AML-193 (cell line): ENCODE measurements at places on chromosomes 6 and 20.

GRCh38 chr20:12821249-12821648 lies 187.5 kb upstream of the SPTLC3 start:
- DNase-seq: no peak

DNA sequence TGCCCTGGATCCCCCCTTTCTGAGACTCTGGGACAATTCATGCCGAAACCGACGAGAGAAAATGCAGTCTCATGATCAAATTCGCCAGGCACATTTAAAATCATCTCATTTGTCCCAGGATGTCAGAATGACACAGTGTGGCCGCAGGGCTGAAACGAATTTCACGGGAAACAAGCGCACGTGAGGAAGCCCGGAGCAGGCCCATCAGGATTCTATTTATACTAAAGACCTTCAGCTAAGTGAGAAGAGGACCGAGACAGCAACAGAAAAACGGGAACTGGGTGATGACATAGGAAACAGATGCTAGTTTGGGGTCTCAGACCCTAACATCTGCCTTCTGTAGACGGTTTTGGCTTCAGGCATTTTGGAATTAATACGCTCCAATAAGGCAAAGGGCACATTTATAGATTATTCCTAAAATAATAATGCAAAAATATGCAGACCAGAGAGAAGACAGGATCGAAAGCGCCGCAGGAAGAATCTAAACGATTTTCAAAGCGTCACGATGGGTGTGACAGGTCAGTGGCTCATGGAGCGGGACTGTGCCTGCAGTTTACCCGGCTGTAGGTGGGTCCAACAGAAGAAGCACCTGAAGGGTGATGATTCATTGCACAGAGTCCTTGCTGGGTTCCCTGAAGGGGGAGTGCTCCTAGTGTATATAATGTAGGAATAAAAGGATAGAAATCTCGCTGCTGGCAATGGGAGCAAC lies 80.8 kb upstream of the MPC1 start:
- DNase-seq: no peak

DNA sequence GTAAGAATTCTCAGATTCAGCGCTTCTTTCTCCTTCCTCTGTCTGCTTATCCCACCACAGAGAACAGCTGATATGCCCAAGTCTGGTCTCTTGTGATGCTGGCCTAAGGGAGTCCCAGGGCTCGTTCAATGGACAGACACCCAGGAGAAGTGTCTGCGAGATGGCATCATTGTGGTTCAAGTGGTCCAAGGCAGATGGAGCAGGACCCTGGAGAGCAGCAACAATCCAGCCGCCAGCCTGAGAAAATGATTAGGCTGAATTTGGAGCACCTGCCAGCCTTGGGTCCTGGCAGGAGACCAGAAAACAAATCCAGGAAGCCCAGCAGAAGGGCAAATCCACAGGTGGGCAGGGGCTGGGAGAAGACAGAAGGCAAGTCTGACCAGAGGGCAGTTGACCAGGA lies 145.8 kb downstream of the PTPRT start:
- DNase-seq: no peak

GRCh38 chr6:83514866-83515466 lies 2.6 kb downstream of the PRSS35 start:
- DNase-seq: peak; percentile 58

- no peak for DNase-seq
These were observed 66.5 kb upstream of the SCP2D1 start for GRCh38 chr20:18747090-18747489.

DNA sequence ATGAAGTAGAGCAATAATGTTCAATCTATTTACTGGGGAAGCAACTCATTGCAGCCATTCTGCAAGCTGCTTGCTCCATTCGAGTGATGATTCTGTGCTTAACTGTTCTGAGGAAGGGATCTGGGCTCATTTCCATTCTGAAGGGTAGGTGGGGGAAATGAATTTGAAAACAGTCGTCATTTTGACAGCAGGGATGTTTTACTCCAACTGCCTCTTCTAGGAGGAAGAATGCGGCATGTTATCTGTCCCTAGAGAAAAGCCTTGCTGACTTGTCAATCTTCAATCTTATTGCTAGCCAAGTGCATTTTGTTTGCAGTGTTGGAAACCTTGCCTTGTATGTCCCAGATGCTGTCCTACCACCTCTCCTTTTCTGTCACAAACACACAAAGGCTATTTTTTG lies 105.9 kb downstream of the PRDM13 start:
- DNase-seq: no peak

DNA sequence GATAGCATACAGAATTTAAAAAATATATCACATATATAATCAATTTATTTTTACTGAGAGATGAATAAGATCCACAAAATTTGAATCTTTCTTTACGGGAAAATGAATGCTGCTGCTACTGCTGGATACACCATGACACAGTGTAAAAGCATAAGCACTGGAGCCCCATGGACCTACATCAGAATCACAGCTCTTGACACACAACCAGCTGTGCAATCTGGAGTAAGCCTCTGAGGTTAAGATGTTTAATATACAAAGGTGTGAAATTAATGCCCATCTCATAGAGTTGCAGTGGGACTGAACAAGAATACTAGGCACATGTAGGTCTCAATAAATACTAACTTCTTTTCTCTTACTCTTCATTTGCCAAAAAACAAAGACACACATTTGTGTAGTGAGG lies 48.1 kb downstream of the MAN1A1 start:
- no peak for DNase-seq

DNA sequence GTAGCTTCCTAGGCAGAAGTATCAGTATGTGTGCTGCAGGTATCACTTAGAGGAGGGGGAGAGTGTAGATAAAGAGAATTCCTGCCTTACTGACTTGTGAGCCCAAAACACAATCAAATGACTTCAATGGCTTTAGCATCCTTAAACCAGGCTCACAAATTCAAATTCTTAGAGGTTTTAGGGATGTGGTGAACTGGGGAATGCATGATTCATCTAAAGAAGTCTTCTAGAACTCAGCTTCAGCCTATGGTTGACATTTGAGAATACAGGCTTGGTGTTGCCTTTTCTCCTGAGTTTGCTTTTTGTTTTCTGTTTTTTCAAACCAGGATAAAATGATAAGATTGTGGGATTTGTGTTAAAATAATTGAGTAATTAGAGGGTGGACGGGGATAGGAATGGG lies 14.4 kb downstream of the SNRPC start:
- no peak for DNase-seq

- DNase-seq: no peak
These were observed 3.7 kb downstream of the SAPCD1 start for GRCh38 chr6:31765910-31766794.

DNA sequence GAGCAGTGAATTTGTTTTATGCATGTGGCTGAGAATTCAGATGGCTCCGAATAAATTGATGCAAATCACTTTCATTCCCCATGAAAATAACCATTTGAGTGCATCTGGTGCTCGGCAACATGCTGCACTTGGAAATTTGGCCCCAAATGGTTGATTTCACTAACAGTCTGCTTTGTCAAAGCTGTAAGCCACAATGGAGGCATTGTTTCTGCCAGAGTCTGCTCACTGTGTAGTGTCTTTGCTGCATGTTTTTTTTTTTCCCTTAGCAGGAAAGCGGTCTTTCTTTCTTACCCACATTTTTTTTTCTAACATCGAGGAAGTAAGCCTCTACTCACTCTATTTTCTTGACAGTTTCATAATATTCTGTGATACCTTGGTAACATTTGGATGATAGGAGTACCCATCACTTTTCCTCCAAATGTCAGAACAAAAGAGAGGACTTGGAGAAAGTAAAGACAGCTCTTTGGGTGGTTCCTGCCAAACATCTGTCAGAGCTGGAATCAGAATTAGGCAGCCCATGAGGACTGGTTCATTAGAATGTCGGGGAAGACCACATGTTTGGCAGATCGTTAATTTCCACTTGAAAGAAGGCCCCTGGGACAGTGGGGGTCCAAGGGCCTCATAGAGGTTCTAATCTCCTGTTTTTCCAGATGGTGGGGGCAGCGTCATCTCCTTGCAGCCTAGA lies 149.5 kb downstream of the DOK5 start:
- no peak for DNase-seq

GRCh38 chr6:27332692-27333641 lies 20.9 kb upstream of the POM121L2 start:
- no peak for DNase-seq

DNA sequence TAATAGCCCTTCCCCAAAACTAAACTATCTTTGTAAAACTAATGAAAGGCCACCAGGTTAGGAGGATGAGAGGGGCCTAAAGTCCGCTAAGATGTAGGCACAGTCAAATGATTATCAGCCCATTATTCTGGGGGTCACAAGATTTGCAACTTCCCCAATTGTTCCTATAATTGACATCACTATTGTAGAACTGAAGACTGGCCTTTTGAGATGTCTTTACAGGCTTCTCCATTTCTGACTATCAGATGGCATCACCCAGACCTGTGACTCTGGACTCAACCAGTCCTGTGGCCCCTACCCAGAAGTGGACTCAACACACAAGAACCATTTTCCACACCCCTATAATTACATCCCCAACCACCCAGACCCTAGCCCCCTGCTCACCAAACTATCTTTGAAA lies 61.5 kb upstream of the MAP7 start:
- no peak for DNase-seq

DNA sequence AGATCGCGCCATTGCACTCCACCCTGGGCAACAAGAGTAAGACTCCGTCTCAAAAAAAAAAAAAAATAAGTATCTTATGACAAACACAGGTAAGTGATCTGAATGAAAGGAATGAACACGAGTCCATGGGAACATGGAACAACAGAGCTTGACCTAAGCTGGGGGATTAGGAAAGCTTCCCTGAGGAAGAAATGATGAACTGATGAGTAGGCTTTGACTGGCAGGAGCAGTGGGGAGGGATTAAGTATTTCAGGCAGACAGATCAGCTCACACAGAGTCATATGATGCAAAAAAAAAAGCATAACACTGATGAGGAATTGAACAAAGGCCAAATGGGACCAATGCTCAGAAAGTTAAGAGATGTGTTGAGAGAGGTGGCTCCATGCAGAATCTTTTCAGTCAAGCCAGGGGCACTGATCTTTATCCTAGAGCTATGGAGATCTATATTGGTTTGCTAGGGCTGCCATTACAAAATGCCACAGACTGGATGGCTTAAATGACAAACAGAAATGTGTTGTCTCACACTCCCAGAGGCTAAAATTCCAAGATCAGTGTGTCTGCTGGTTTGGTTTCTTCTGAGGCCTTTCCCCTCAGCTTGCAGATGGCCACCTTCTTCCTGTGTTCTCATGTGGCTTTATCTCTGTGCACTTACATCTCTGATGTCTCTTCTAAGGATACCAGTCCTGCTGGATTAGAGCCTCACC lies 85.6 kb downstream of the ANKRD6 start:
- no peak for DNase-seq

GRCh38 chr6:3118353-3119039 lies at the start of gene BPHL:
Gene BPHL, plus strand, starts transcription at chr6:3118711. Its CDS starts 30 bp downstream, at chr6:3118741.
- peak; percentile 95 for DNase-seq

DNA sequence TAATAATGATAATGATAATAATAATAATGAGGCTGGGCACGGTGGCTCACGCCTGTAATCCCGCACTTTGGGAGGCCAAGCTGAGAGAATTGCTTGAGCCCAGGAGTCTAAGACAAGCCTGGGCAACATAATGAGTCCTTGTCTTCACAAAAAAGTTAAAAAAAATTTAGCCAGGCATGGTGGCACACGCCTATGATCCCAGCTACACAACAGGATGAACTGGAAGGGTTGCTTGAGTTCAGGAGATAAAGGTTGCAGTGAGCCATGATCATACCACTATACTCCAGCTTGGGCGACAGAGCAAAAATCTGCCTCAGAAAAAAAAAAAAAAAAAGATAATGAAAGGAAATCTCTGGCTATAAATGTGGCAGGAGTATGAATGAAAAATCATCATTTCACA lies 213.4 kb downstream of the HIVEP2 start:
- no peak for DNase-seq

GRCh38 chr20:1041845-1042390 lies 39.8 kb upstream of the RSPO4 start:
- DNase-seq: no peak

GRCh38 chr20:1784586-1784985 lies 110.6 kb upstream of the SIRPA start:
- DNase-seq: no peak

GRCh38 chr6:142794424-142794823 lies 150.6 kb downstream of the HIVEP2 start:
- DNase-seq: no peak

- DNase-seq: peak; percentile 75
These were observed 11.3 kb downstream of the TFAP2A start for GRCh38 chr6:10403385-10404106.

- DNase-seq: no peak
These were observed 176.6 kb downstream of the BCKDHB start for GRCh38 chr6:80282913-80283554.

DNA sequence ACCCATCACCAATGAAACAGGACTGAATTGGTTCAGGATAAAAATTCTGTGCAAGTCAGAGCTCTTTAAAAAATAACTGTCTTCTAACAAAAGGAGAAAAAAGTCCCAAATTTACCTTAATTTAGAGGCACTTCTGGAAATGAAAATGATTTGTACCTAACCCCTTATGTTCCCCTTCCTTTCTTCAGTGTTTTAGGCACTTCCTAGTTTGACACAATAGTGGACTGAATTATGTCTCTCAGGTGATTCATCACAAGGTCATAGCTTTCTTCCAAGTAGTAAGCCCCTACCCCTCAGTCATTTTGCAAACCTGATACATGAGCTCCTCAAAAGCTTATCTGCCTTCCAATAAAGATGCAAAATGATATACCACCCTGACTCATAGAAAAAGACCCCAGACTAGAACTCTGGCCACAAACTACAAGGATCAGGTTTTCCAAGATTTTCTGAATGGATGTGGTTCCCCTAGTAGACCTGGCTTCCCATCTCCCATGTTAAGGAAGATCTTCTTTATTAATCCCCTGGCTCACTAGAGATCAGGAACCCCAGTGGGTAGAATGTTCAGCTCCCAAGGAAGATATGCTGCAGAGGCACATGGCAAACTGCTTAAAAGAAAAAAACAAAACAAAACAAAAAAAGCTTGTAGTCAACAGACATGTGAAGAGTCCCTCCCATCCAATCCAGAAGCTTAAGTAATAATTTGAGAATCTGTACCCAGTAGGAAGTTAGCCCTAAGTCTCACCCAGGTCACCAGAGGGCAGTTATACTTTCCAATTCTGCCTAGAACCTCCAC lies 3.6 kb downstream of the PPP1R10 start:
- DNase-seq: peak; percentile 24

DNA sequence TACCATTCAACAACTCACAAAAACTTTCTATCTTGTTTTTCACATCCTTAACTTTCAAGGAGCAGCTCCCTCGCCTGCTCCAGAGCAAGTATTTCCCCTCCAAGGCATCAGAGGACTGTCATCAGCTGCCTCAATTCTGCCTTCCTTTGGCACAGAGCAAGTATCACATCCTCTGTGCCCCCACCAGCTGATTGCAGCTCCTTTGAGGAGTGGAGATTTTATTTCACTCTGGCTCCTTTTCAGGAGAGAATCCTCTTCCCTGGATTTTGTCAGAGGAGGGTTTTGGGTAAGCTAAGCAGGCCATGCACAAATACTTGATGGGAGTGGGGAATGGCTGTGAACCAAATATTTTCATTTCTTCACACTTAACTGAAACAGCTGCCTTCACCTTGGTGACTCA lies 610.5 kb upstream of the FLRT3 start:
- no peak for DNase-seq

DNA sequence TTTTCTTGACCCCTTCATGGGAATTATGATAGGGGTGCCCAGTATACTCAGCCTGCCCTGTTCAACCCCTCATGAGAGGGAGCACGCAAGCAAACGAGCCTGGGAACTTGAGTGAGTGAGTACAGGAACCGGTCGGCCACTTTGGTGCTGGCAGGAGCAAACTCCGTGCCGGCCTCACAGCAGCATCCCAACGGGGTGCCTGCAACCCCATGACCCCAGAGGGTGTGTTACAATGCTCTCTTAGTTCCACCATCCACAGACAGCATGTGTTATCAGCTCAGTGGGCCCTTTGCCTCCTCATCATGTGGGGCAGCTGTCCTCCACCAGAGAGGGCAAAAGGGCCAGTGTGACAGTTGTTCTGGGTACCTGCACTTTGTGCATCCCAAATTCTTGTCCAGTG lies 289.8 kb downstream of the FRK start:
- no peak for DNase-seq
